Astrocyte of the spinal cord (primary cell): ENCODE measurements at places on chromosomes 16 and 17.

GRCh38 chr17:41800601-41801373 lies 11.0 kb downstream of the P3H4 start:
- DNase-seq, result no peak

DNA sequence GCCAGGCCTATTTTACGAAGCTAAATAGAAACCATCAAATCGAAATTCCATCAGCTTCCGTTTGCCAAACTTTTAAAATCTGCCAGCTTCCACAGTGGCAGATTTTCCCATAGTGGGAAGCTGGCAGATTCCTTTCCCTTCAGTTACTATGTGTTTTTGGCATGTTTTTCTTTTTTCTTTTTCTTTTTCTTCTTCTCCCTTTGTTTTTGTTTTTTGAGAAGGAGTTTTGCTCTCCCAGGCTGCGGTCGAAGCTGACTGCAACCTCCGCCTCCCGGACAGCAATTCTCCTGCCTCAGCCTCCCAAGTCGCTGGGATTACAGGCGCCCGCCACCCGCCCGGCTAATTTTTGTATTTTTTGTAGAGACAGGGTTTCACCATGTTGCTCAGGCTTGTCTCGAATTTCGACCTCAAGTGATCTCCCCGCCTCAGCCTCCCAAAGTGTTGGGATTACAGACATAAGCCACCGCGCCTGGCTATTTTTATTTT lies 684 bp upstream of the CWC25 start:
- DNase-seq, result no peak

DNA sequence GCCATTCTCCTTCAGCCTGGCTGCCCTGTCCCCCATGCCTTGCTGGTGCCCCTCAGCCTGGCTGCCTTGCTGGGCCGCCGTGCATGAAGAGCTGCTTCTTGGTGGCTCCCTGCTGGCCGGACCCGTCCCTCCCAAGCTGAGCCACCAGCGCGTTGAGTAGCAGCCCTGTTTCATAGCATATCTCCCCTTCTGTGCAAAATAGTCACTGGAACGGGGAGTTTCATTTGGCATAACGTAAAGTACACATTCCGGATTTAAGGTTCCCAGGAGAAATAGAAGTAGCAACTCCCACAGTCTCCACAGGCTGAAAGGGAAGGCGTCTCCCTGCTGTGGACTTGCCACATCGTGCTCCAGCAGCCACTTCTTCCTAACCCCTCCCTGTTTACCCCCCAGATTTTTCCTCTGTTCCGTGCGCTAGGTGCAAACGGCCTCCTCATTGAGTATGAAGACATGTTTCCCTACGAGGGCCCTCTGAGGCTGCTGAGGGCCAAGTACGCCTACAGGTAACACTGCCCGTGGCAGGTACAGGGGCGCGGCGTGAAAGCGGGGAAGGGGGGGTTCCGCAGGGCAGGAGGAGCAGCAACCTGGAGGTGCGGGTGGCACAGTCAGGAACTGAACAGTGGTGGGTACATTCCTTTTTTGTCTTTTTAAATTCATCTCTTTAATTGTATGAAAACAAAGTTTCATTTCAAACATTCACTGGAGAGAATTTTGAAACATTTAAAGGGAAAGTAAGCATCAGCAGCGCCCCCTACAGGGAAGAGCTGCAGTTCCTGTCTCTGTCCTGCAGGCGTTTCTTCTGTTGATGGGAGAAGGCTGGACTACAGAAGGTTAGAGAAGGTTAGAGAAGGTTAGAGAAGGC lies 5.8 kb upstream of the OGFOD3 start:
- peak; percentile 24 for DNase-seq

DNA sequence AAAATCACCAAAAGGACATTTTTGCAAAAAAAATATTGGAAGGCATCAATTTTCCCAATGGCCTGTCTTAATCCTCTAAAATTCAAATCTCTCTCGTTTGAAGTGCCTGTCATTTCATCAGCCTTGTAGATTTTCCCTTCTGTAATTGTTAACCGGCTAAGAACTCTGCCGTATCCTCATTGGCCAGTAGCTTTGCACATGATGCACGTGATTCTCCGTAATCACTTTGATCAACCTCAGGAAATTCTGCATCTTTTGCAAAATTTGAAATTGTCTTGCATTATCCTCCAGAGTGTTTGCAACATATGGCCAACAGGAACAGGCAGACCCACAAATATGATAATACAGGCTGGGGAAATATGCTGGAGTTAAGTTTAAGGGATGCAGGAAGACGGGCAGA lies 184.2 kb upstream of the RPL38 start:
- DNase-seq, result no peak
